ENCODE measurements at places on chromosomes 4 and X.

DNA sequence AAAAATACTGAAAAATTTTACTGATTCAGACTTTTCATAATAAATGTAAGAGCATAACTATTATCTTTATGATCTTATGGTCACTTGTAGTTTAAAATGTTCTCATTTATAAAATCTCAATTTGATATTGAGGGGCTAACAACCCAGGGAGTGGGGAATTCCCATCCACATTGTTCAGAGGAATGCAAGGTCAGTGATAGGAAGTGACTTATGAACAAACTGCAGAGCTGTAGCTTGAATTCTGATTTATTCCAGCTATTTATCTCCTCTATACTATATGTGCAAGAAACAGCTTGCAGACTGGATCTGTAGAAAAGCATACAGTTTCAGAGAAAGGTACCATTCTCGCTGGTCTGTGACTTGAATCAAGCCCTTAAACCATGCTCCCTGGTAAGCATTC is 61.6 kb downstream of the SEC24D start:
- no peak for DNase-seq

DNA sequence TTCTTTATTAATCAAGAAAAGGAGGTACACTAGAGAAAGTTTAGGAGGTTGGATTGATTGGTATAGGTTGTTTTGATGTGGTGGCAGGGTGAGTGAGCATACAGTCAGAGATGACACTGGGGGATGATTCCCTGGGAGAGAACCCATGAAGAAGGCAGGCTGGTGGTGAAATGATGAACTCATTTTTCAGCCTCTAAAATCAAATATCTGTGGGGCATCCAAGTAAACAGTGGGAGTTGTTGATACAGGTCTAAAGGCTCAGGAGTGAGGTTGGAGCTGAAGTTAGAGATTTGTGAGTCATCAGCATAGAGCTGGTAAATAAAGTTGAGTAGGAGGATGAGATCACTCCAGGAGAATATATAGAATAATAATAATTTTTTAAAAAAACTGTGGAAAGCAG is 10.0 kb upstream of the AP1S2 start:
- peak; percentile 2 for DNase-seq

DNA sequence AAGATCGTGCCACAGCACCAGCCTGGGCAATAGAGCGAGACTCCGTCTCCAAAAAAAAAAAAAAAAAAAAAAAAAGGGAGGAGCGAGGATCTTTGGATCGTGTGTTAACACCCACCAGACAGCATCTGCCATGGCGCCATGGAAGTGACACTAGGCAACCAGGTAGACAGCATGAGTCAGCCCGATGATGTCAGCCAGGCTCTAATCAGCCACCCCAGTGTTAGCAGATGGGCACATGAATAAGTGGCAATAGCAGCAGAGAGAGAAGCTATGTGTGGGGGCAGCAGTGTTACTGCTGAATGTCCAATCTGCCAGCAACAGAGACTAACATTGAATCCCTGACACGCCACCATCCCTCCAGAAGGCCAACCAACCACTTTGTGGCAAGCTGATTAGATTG is 6.6 kb downstream of the SYN1 start:
- no peak for DNase-seq

- DNase-seq = no peak
Measured at GRCh38 chr4:153371701-153372234, 27.3 kb downstream of the MND1 start.

DNA sequence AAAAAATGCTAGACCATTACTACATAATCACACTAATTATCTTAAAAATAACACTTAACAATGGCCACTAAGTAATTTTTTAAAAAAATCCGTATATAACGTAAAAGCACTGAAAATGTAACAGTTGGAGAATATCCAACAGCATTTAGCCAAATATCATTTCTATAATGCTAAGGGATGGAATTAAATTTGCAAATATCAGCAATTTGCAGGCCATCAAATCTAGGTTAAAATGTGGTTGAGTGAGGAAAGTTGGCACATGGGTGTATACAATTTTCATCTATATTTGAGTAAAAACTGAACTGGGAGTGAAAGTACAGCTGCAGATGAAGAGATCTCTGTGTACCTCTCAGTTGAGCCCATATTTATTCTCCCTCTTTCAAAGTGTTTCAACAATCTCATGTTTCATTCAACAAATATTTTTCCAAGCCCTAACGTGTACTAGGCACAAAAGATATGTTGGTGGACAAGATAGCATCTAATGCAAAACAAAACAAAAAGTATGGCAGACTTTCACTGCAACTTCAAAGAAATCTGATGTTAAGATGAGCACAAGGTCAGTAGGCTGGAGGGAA is 63.0 kb downstream of the MBNL3 start:
- DNase-seq = no peak

DNA sequence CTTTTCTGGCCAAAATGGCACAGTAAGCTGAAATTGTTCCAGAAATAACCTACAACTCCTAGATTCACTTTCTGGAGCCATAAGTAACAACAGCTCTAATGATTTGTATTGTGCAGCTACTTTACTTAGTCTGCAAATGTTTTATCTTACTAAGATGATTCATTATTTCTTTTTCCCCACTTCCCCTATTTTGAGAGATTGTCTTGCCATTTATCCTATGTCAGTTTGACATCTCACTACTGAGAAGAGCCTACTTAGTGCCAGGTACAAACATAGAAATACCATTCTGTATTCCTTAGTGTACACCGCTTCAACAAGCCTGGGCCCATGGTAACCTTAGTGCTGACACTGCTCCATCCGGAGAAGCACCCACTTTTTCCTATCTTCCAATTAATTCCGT is 13.8 kb upstream of the STK26 start:
- DNase-seq = no peak

DNA sequence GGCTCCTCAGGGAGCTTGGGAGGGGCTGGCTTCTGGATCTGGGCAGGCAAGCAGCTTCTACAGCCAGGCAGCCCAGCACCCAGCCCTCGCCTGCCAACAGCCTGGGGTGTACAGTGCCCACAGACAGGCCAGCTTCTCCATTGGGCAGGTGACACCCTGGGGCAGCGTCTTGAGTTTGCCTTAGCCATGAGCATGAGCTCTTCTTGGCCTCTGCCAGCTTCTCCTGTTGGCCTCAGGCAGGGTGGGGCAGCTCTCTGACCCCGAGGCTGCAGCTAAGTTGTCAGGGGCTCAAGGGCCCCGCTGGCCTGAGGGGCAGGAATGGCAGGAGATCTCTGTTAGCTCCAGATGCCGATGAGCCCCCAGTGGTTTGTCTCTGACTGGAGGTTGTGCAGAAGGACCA is 7.8 kb upstream of the CNGA2 start:
- DNase-seq = no peak

DNA sequence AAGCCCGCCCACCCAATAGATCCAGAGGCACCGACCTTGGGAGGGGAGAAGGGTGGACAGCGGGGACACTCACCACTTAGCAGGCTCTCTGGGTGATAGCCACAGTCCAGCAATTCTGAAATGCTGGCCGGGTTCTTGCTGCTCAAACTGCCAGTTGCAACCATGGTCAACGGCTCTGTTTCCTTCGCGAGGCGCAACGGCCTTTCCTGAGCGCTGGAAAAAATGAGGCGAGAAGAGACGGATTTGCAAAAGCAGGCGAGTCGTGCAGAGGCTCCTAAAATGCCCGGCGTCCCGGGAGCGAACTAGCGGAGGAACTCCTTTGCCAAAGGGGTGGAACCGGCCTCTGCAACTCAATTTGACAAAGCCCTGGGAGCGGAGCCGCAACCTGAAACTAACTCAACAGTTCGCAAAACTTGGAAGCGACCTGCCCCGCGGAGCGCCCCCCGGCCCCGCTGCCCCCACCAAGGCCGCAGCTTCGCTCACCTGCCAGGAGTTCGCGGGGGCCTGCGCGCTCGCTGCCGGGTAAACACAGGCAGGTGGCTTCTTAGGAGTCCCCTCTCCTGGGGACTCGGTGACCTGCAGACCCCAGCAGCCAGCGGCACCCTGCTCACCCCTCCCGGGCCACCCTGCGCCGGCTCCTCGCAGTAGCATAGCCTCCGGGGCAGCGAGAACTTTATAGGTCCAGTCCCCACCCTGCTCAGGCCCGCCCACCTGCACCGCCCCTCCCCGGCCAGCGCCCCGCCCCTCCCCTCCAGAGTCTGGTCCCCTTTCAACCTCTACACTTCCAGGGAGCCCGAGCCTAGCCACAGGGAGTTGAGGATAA is at the start of gene DDIT4L:
Gene DDIT4L, minus strand, starts transcription at position 649 of the 823 bp plus-strand sequence. Its CDS starts 485 bp downstream, at position 164.
- peak; percentile 34 for DNase-seq

DNA sequence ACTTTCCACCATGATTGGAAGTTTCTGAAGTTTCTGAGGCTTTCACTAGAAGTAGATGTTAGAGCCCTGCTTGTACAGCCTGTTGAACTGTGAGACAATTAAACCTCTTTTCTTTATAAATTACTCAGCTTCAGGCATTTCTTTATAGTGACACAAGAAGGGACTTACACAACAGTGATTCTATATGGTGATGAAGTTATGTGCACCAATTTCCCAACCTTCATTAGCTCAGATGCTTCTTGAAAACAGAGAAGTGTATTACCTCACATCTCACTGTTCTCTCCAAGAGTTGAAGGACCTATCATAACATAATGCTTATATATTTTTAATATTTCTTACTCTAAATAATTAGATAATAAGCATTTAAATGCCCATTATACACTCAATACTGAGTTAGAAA is 202.1 kb upstream of the ANXA10 start:
- no peak for DNase-seq

GRCh38 chr4:15755321-15756155 is 22.6 kb upstream of the CD38 start:
- no peak for DNase-seq

GRCh38 chr4:139528377-139529005 is 27.5 kb downstream of the SETD7 start:
- DNase-seq = peak; percentile 48

DNA sequence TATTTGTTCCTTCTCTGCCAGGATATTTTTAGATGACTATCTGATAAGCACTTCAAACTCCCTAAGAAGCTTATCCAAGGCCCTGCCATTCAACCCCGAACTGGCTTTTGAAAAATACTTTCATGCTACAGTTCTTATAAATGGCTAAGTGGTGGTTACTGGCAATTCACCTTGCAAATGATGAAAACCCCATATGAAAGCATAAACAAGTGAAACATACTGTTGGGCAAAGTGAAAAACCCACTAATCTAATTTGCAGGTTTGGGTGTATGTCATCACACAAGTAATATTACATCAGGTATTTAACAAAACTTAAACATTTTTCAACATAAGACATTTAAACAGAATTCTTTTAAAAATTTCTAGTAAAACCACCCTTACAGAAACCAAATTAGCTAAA is 31.1 kb downstream of the TAPT1 start:
- no peak for DNase-seq

DNA sequence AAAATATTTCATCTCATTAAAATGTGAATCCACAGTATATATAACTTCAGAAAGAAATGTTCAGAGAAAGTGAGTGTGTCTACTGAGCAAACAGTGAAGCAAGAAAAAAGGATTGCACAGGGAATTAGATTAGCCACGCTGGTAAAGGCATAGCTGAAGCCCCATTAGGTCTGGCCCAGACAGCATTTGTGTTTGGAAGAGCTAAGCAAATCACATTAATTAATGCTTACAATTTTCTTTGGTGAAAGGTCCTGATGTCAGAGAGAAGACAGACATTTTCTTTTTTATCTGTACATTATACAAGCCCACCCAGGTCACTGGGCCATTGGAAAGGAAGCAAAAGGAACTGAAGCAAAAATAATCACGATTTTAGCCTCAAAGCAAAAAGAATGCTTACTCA is 354.6 kb downstream of the GRID2 start:
- no peak for DNase-seq

Measured in fibroblast of skin of scalp (primary cell).